ENCODE measurements at places on chromosomes 1 and 21.

DNA sequence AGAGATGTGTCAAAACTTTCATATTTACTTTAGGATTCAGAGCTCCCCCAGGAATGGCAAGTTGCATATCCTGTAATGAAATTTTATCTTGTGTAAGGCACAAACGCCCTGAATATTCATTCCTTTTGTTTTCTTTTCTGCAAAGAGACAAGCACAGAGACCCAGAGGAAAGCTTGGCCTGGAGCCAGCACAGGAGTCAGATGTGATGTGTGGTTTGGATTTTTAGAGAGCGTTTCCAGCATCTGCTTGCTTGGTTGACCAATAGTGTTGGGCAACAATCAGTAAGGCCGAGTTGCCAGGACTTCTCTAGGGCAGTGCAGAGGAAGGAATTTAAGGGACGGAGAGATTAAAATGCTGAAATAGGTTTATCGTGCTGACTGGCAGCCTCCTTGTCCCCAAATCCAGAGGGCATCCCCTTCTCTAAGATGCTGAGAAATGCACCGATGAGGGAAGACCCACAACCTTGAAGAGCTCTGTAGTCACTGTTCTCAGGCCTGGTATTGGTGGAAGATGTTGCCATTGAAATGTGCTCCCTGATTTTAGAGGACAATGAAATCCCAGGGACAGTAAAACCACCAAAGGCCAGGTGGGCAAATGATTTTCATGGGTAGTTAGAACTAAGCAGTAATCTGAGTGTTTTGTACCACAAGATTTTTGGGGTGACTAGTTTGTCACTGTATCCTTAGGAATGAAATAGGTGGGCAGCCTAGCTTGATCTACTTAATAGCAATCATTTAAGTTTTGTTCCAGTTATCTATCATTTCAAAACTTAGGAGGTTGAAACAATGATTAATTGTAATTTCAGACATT is 37.9 kb upstream of the RHOU start:
- no peak for DNase-seq

DNA sequence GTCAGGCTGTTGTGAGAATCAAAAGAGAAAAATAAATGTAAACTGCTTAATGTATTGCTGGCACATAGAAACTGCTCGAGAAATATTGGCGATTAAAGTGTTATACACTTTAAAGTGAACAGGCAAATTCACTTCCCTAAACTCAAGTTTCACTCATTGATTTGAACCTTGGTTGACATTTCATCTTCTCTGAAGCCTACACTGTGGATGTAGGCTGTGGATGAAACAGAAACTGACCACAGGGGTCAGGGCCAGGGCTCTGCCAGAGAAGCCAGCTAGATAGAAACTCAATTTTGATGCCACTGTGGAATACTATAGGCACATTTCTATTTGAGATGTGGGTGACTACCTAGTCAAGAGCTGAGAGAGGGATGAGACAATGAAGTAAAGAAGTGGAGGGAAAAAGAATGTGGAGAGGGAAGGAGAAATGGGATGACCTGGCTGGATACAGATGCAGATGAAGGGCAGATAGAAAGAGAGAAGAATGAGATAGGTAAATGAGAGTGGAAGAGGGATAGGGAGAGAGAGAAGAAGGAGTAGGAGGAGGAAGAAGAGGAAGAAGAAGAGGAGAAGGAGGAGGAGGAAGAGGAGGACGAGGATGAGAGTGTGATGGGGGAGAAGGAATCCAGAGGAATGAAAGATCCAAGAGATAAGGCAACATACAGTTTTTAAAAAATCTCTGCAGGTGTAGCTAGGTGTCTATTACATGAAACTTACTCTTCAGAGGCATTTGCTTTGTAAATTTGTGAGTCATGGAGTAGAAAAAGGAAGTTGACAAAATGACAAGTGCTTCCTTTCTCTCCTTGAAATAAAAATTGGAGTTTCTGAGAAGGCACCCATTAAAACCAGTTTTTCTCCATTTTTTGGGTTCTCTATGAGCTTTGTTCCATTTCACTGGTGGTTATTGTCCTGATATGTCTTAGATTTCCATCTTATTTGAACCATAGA is 17.4 kb upstream of the CD1D start:
- DNase-seq = no peak

GRCh38 chr1:14884614-14885175 is 268.9 kb upstream of the TMEM51 start:
- DNase-seq = no peak

- DNase-seq = no peak
These were observed 56.3 kb downstream of the SLC9A1 start for GRCh38 chr1:27098431-27099134.

- no peak for DNase-seq
These were observed 402.1 kb upstream of the B3GALT2 start for GRCh38 chr1:193588311-193589082.

DNA sequence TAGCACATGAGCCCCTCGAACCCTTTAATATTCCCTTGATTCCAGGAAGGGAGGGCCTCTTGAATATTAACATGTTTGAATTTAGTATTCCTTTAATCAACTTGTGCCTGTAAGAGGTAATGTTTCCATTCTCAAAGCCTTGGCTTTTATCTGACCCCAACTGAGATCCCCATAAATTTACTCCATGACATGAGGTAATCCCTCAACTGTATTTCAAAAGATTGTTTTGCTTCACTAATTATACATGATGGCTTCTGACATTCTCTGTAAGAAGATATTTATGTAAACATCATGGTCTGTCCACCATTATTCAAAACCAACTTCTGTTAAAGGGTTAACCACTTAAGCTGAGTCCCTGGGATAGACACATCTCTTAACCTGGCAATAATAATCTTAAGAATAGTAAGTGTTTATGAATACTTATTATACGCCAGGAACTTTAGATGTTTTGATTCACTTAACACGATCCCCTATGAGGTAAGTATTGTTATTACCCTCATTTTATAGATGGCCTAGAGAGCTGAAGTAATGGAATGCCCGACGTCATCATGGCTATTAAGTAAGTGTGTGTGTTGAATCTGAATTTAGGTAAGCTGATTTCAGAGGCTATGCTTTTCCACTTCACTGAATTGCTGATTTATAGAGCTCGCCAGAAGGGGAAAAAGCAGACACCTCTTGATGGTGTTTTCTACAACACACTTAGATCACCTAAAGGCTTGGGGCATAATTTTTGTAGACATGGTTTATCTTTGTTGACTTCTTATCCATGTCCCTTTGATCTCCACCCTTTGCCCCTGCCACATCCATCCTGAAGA is 11.1 kb downstream of the KRTAP19-1 start:
- DNase-seq = no peak

- DNase-seq = no peak
These were observed 2.6 kb downstream of the UQCRH start for GRCh38 chr1:46306159-46306530.

DNA sequence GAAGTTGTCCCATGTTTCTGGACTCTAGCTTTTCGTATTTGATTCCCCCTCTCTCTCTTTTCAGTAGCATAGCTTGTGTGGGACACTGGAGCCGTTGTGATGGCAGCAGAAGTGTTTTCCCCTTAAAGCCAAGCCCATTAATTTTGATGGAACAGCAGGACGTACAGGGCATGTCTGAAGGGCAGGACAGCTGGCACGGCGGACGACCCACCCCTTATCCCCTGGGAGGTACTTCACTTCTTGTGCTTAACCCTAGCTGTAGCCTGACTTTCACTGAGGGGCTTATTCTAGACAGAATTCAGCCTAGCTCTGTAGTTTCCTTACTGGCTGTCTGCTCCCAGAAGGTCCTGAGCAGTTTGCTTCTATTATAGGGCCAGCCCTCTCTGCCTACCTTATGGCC is 8.6 kb upstream of the PPFIA4 start:
- DNase-seq = no peak

DNA sequence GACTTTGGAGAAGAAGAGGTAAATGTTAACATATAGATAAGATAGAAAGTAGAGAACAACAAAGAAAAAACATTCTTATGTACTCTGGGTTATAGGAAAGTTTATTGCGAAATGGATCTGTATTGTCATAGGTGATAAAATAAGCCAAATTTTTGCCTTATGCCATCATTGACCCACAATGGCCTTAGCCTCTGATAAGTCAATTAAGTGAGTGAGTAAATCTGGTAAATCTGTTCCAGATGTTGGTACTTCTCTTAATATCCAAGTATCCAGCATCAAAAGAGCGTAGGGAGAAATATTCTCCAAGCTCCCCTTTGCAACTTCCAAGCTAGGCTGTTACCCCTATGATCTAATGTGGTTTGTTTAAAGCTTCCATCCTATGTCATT is 38.3 kb upstream of the CLCA4 start:
- DNase-seq = no peak

DNA sequence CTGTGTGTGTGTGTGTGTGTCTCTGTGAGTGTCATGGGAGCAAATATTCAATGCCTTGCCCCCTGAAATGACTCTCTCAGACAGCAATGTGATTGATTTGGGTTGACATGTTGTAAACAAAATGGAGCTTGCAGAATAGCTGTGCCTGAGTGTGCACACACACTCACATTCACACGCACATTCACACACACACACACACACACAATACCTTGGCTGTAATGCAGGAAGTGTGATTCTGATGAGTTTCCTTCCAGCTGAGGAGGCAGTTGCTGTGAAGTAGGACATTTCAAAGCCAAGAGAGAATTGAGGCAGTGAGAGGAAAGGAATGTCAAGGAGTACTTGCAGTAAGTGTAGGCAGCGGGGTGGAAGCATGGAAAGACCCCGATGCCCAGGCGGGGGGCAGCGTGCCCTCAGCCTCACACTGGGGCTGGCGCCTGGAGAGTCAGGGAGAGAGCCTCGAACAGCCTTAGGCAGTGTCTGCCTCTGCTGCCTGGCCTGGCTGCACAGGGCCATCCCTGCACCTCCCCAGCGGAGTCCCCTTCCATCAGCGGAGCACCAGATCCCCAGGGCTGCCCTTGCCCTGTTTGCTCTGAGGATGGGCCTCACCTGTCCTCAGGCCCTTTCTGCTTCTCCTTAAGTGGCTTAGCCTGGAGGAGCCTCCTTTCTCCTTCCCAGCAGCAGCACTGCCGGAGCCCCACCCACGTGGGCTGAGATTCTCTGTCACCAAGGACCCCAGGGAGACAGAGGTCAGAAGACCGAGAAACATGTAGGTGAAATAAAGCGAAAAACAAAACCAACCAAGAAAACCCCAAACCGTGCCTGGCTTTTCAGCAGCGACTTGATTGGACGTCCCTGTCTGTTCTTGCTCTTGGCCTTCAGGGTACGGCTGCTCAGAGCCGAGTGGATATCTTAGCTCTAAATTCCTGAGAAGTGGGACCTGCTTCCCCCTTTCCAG is 9.2 kb downstream of the VASH2 start:
- no peak for DNase-seq

GRCh38 chr1:221620437-221621384 is 121.2 kb downstream of the DUSP10 start:
- no peak for DNase-seq

GRCh38 chr1:228224198-228225164 is 16.6 kb downstream of the OBSCN start:
- no peak for DNase-seq

DNA sequence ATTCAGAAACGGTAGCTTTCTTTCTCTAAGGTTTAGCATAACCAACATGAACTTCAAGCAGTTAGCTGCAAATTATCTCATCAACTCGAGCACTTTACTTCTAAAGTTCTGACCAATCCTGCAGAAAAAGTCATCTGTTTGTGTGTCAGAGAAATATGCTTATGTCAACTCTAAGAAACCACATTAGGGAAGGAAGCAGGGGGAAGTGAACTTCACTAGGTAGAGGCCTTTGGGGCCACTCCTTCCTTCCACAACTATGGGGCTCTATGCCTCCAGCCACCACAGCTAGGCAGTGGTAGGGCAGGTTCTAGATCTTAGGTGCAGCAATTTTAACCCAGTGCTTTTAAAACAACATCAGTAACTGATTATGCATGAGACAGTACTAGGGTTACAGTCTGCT is 375.9 kb downstream of the DSCAM start:
- DNase-seq = no peak

DNA sequence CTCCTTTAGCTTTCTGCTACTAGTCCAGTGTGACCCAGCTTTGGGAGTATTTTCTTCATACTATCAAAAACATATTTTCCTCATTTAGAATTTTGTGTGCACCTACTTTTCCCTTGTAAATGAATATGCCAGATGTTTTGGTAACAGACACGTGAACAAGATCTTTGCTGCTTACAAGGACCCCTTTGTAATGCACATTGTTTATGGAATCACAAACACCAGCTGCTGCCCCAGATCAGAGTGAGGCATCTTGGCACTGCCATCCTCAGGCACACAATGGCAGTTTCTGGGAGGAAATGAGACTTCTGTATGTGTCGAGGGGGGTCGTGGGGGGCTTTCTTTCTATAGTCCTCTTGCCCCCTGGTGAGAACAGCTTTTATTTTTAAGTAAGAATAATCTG is 115.7 kb downstream of the RGL1 start:
- no peak for DNase-seq

DNA sequence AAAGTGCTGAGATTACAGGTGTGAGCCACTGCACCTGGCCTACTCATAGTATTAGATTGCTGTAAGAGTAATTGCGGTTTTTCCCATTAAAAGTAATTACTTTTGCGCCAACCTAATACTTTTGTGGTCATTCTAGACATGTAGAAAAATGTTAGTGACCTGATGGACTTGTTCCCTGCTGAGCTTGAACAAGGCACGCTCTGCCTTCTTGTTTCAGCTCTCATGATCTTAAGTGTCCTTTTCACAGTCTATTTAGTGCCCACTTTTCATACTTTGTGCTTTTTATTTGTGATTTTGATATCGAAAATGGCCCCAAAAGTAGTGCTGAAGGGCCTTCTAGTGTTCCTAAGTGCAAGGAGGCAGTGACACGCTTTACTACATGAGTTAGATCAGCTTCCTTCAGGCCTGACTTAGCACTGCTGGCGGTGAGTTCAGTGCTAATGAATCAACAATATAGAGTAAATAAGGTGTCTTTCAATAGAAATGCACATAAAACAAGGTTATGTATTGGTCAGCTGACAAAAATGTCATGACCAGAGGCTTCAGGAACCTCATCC is 5.6 kb upstream of the RD3 start:
- no peak for DNase-seq

GRCh38 chr1:51738681-51739080 is 121.8 kb downstream of the OSBPL9 start:
- DNase-seq = no peak

DNA sequence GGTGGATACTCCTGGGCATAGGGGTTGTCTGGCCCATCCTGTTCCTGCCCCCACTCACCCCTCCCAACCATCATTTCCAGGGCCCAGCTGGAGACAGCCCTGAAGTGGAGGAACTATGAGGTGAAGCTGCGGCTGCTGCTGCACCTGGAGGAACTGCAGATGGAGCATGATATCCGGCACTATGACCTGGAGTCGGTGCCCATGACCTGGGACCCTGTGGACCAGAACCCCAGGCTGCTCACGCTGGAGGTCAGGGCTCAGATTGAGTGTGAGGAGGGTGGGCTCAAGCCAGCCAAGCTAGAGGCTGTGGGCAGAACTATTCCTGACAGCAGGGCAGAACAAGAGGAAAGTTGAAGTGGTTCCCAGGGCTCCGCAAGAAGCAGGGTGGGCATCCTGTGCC is 14.2 kb downstream of the RHOC start:
- no peak for DNase-seq

- no peak for DNase-seq
These were observed 831.4 kb downstream of the ADGRL2 start for GRCh38 chr1:82632155-82632554.

DNA sequence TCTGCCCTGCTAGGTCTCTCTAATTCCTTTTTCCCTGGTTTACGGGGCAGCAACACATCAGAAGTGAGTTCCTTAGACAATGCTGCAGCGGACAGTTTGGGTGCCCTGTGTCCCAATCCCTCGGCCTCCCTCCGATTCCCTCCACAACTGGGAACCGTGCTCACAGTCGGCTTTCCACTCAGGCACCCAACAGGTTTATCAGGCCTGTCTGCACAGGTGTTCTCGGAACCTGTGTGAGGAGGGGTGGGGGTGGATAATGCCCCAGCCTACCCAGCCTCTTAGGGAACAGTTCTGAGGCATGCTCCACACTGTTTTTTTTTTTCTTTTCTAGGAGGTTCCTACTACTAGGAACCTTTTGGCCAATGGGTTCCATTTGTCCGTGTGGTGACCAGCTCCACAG is 131.2 kb downstream of the DISC1 start:
- DNase-seq = no peak

All from stimulated activated CD4-positive, alpha-beta T cell treated with anti-CD3 and anti-CD28 coated beads, Interleukin-4, amount 100 ng/mL, for 1 hour (primary cell).